ENCODE measurements at places on chromosomes 12 and 14.

DNA sequence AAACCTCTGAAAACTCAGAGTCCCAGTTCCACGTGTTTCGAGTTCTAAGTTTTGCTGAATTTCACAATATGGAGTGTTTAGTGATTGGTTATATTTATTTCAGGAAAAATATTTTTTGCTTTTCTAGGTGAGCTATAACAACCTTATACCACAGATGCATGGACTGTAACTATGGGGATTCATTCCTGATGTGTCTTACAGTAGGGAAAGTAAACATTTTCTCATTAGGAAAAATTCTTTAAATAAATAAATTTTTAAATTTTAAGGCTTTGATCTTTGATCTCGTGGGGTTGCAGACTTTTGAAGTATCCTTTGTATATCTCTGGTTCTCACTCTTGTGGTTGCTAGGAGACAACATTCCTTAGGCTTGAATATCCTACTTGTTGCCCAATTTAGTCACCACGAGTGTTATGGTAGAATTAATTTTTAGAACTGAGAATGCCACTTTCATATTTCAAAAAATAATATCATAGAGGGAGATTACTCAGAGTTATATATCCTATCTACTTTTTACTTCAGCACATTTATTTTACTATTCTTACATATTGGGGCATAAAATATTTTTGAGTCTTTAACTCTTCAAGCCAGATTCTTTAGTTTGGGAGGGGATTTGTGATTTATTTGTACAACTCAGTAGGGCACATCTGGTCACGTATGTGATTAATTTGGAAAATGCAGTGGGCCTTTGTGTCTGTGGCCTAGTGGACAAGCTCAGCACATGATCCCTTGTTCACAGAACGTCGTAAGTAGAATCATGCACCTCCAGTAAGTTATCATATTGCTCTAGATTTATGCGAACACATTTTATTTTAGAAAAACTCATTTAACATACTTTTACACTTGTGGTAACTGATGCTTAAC is 224.0 kb downstream of the TTC6 start:
- DNase-seq, result no peak

GRCh38 chr12:102421802-102422583 is 58.4 kb downstream of the IGF1 start:
- DNase-seq, result no peak

GRCh38 chr12:115598871-115599811 is 678.4 kb downstream of the MED13L start:
- peak; percentile 85 for DNase-seq

GRCh38 chr12:116535241-116535640 is 23.9 kb upstream of the MAP1LC3B2 start:
- DNase-seq, result no peak

GRCh38 chr12:109702111-109702841 is 11.3 kb upstream of the FAM222A start:
- no peak for DNase-seq

DNA sequence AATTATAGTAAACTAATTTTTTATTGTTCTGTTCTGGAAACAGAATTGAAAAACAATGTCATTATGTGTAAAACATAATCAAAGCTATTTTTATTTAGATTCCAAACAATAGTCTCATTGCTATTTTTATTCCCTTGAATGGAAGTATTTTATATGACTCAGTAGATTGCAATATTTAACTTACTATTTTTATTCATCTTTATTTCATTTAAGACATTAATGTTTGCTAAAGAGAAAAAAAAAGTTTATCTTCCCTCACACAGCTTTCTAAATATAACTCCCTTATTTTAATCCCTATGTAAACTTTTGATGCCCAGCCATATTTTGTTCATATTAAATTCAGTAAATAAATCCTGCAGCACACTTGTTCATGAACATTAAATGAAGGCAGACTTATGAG is 622.4 kb downstream of the SLC6A15 start:
- no peak for DNase-seq

DNA sequence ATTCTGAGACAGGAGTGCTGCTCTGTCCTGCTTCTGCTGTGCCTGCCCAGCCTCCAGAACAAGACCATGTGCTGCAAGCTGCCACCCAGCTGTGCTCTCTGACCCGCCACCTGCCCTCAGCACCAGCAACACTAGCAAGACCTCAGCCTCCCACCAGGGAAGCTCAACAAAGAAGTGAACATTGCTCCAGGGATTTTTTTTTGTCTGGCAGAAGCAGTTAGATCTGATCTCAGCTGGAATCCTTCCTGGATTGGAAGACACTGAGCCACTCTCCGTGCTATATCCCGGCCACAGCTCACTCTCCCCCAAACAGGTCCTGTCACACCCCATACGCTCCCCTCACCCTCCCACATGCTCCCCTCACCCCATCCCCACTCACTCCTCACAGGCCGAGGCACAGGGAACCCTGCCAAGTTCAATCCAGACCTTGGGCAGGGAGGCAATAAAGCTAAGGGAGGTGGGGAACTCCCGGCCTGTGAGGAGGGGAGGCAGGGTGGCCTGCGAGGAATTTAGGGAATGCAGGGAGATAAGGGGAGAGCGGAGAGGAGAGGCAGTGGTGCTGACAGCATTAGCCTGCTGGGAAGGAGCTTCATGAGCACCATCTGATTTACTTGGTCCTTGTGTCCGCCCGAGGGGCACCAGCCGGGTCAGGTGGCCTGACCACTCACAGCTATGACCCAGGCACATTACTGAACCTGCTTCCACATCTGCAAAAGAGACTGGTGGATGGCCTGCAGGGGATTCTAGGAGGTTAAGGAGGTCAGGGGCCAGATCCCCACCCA is 29.7 kb downstream of the CCDC85C start:
- peak; percentile 96 for DNase-seq

DNA sequence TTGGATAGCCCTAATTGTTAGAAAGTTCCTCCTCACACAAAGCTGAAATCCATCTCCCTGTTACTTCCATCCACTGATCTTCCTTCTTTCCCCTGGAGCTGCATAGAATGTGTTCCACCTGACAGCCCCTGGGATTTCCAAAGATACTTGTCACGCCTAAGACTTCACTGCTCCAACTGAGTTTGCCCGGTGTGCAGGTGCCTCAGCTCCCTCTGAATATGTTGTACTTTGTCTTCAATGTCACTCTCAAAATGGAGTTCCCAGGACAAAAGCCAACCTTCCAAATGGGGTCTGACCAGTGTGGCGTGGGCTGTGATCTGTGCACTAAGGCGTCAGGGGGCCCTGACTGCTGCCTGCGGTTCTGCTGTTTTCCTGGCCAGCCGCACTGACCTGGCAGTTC is 42.8 kb downstream of the CACNA2D4 start:
- DNase-seq, result no peak

GRCh38 chr12:120468325-120468820 is 1.2 kb downstream of the SRSF9 start:
- DNase-seq, result peak; percentile 76

- peak; percentile 67 for DNase-seq
These were observed 64.5 kb downstream of the BCL11B start for GRCh38 chr14:99207456-99207855.

GRCh38 chr14:30180219-30180618 is 252.6 kb upstream of the PRKD1 start:
- no peak for DNase-seq

DNA sequence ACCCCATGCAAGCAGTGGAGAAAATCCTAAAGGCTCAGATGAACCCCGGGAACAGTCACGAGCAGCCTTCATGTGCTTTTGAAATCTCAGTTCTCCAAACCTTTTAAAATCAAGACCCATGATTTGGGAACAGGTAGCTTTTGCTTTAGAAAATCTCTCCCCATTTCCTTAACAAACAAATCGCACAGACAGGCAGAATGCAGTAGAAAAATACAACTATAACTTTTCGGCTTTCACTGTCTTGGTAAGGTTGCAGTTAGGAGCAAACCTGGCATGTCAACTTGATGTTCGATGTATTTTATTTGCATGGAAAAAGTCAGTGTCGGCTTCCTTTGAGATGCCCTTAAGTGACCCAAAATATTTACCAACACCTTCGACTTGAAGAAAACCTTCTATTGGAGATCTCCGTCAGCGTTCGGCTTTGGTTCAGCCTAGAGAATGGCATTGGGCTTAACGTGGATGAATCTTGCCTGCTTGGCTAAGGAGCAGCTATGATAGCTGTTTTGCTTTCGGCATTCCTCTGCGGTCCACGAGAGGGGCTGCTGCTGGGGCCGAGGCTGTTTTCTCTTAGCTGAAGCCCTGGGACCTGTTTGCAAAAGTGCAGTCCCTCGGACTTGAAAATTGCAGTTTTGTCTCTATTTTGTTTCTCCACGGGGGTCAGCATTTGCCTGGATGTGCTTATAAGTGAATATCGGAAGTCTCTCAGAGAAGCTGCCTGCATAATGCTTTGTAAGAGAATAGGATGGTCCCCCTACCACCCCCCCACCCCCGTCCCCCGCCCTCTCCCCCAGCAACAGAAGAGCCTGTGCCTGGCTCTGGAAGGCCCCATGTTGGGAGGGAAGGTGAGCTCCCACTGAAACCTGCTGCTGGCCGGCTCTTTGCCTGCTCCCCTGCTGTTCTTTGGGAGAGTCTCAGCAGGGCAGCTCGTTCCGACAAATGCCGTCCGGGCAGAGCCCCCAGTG is 122.8 kb downstream of the AACS start:
- no peak for DNase-seq

All from islet precursor cell (in vitro differentiated cells).